ENCODE measurements at places on chromosomes 3 and 15.

DNA sequence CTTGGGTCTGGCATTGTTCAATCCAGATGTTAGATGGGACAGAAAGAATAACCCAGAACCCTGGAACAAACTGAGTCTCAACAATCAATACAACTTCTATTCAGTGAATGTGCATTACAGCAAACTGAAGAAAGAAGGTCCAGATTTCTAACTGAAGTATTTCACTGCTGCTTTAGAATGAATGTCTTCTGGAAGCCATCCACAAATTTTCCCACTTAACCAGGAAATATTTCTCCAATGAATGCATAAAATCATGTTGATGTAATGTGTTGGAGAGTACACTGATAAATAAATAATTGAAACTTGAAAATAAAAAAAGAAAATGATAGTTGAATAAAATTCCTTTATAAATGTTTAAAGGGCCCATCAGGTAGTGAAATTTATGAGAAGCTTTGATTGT lies 658.6 kb downstream of the ZBBX start:
- no peak for DNase-seq

DNA sequence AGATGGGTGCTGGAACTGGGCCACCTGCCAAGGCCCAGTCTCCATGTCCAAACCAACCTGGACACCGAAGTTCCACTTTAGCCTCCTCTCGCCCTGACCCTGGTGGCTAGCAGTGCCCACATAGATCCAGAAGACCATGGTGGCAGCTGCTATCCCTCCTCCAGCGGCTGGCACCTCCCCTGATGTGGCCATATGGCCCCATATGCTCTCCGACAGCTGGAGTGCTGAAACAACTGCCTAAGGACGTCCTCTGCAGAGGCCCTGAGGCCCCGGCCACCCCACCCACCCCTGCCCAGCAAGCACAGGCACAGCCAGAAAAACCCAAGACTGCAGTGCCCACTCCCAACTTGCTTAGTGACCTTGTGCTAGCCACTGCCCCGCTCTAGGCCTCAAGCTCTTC lies 182.3 kb upstream of the LINGO1 start:
- peak; percentile 93 for DNase-seq

DNA sequence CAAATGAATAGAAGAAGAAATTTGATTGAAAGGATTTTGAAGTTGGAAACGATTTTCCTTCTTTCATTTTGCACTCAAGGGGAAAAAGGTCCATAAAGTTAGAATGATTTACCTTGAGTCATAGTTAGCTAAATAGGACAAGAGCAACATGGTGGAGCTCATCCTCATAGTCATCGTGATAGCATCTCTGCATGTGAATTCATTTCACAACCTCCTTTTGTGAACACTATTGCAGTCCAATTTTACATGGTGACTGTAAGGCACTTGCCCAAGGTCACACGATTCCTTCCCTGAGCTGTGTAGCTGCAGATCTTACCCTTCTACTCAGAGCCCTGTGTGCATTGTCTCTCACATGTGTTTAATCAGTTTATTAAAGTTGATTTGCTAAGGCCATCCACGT lies 359.8 kb upstream of the C2CD4B start:
- DNase-seq: no peak

DNA sequence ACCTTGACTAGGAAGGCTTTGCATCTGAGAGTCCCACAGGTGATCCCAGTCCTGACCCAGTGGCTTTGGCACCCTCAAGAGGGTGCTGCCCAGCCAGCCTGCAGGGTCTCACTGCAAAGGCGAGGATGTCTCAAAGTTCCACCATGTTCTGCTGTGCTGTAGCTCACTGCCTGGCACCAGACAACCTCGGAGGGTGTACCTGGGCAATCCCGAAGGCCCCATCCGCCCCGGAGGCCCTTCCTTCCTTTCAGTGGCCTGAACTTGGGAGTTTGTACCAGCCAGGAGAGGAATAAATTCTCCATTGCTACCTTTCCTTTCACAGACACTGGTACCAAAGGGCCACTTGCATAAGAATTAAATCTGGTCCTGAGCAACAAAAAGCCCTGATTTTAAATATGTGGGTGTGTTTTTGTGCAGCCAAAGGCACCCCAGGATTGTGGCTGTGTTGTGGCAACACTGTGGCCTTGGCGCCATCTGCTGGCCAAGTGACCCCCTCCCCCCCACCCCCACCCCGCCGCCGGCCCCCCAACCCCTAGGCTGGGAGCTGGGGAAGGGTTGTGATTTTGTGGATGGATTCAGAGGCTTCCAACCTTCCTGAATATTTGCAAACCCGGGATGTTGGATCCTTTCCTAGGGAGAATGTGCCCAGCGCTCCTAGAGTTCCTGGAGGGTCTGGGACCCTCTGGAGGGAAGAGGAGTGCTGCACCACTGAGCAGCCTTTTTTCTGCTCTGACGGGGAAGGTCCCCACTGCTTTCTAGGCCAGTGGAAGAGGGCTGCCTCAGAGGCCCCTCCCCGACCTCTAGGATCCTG lies 9.7 kb upstream of the PTPN23 start:
- no peak for DNase-seq

- DNase-seq: no peak
These were observed 45.3 kb downstream of the ROPN1B start for GRCh38 chr3:126014252-126014651.

DNA sequence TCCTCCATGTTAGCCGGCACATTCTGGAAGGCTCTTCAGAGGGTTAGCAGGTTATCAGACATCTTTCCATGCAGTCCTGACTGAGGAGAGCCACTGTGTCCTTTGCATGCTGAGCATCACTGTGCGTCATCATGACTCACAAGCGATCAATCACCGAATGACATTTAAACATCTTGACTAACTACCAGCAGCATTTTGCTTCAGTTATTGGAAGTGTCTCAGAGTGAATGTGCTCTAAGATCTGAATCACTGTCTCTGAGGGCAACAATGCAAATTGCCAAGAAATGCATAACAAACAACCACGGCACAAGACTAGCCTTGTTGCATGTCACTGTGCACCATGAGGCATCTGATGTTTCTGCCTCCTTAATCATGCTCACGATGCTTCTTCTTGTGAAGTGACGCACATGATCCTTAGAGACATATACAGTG lies 18.3 kb upstream of the ATP8B4 start:
- DNase-seq: no peak

- DNase-seq: peak; percentile 65
These were observed 1.5 kb upstream of the TNK2 start for GRCh38 chr3:195909644-195910498.

DNA sequence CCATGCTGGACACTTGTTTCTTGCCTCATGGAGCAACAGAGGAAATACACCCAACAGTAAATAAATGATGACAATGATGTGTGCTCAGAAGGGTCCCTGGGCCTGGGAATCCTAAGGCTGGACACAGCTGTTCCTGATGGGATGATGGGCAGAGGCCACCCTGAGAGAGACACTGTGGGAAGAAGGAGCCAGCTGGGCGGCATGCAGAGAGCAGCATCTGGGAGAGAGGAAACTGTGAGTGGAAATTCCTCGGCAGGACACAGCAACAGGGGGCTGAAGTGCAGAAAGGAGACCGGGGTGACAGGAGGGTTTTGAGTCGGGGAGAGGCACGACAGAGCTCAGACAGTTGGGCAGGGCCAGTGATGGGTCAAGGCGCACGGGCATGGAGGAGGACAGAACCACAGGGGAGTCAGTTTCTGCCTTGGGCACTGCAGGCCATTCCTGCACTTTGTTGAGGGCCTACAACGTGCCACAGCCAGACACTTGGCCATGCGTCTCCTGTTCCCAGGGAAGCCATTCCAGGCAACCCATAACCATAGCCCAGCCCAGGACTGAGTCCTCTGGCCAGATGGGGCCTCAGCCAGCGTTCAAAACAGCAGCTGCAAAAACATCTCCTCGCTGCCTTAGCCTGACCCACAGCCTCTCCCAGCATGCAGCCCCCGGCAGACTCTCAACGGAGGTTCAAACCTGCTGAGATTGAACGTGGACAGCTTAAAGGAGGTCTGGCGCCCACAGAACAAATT lies 36.7 kb upstream of the SLC6A1 start:
- DNase-seq: no peak

- DNase-seq: no peak
These were observed 114.6 kb downstream of the SEMA5B start for GRCh38 chr3:122912772-122913538.

- no peak for DNase-seq
These were observed 76.6 kb downstream of the GSK3B start for GRCh38 chr3:120017692-120018091.

DNA sequence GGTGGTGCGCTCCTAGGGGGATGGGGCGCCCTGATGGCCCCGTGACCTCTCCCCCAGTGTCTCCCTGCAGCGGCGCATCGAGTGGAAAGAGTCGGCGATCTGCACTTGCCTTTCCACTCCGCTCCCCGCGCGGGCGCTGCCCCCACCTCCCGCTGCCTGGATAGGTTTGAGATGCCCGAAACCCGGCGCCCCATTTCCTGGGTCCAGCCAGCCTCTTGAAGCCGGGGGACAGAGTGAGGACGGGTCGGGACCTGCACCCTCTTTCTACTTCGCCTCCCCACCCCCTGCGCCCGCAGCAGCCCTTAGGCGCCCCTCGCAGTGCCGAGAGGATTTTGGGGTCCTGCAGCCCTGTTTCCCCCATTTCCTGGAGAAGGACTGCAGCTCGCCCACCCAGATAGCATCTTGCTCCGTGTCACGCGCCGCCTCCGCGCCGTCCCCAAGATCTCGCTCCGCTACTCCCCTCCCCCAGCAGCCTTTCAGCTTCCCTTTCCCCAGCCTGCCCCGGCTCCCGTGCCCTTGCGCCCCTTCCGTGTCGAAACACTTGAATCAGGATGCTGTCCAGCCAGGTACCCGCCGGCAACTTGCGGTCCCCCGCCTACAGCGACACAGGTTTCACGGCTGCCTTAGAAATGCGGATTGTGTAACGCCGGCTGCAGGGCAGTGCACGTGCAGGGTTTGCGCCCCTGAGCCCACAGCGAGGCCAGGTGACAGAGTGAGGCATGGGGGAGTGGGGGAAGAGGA lies 519 bp downstream of the ABHD6 start:
- DNase-seq: peak; percentile 58

- no peak for DNase-seq
These were observed 61.7 kb downstream of the TAMM41 start for GRCh38 chr3:11784971-11785377.

- DNase-seq: peak; percentile 19
These were observed 11.7 kb downstream of the RBM5 start for GRCh38 chr3:50100386-50100785.

DNA sequence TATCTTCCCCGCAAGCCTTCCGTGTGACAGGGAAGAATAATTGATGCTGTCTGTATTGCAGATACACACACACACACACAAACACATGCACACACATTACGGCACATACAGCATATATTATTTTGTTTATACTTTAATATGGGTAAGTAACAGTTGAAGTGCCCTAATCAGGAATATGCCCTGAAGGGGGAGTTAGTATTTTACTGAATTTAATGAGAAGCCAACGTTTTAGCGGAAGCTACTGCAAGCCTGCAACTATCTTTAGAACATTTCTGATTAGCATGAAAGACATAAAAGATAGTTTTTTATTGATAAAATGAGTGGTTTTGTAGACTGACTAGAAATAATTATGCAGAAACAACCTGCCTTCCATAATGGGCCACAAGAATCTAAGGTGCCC lies 296.6 kb upstream of the SLCO3A1 start:
- no peak for DNase-seq

DNA sequence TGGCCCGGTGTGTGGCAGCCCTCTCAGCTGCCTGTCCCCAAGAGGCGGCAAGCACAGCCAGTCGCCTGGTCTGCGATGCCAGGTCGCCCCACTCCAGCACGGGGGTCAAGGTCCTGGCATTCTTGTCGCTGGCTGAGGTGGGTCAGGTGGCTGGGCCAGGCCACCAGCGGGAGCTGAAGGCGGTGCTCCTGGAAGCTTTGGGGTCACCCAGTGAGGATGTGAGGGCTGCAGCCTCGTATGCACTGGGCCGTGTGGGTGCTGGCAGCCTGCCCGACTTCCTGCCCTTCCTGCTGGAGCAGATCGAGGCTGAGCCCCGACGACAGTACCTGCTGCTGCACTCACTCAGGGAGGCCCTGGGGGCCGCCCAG lies 20.8 kb downstream of the CAND2 start:
- DNase-seq: no peak

DNA sequence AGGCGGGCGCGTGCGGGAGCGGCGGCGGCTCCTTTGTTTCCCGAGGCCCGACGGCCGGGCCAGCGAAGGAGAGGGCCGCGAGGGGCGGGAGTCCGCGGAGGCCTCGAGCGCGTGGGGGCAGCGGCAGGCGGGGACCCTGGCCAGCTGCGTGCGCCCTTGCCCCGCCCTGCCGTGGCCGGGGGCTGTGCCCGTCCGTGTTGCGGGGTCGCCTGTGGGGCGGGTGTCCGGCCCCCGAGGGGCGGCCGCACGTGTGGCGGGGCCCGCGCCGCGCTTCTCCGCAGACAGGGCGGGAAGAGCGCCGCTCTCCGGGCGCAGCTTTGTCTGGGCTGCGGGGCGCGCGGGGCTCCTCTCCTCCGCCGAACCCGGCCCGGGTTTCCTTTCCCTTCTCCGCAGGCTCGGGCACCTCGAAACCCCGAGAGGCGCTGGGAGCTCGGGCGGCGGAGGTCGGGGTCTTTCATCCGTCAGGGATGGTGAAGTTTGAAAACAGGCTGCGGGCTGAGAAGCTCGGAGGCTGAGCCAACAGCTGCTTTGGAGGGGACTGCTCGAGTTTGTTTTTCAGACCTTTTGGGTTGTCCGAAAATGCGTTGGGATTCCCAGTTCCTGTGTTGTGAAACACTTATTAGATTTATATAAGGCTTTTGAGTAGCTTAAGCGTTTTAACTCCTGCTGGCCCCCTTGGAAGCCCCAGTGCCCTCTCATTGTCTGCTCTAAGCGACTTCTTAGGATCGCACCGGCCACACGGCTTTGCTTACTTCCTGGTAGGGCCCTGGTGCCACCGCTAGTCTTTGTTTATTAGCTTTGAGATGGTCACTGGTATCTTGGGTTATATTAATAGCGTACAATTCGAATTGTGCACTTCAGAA lies 817 bp downstream of the USP3 start:
- DNase-seq: peak; percentile 60

GRCh38 chr3:195040773-195041520 lies 230.0 kb downstream of the XXYLT1 start:
- no peak for DNase-seq
